ENCODE measurements at places on chromosomes 1 and 21. TPM values are rescaled to one million over a fixed set of nuclear protein-coding genes. Genes with fewer than 3 reads are reported as not detected.

- no peak for DNase-seq
Observed at GRCh38 chr1:74971982-74972381, 162.2 kb upstream of the LHX8 start.

GABRD gene
- total RNA-seq = not detected

PLA2G2D gene
- not detected for total RNA-seq

- no peak for DNase-seq
Observed at GRCh38 chr1:172682812-172683211, 23.9 kb downstream of the FASLG start.

FAM177B gene
- not detected for total RNA-seq

DNA sequence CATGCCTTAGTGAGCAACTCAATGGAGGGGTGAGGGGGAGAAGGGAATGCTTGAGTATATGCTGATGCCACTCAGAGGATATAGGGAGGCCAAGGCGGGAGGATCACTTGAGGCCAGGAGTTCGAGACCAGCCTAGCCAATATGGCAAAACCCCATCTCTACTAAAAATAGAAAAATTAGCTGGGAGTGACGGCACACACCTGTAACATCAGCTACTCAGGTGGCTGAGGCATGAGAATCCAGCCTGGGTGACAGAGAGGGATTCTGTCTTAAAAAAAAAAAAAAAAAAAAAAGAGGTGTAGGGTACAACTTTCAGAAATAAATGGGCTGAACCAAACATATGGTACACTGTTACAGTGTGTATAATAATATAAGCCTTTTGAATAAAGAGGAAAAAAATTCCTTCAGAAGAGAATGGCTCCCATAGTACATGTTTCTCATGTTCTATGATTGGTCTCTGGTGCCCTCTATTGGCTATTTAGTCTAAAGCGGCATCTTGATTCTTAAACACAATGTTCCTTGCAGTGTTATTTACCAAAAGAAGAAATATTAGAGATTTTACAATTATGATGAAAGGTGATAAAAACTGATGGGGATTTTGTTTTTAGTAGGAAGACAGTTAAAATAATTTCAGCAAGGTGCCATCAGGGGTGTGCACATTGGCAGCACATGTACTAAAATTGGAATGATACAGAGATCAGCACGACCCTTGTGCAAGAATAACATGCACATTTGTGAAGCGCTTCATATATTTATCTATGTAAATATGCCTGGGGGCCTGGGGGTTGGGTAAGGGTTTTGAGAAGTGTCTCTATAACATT is 109.8 kb downstream of the PATJ start:
- peak; percentile 16 for DNase-seq

WLS gene
- total RNA-seq = 55.0 TPM

GRCh38 chr1:201505503-201505890 is 1.4 kb downstream of the CSRP1 start:
- no peak for DNase-seq

MEX3A gene
- total RNA-seq = 34.5 TPM

DNA sequence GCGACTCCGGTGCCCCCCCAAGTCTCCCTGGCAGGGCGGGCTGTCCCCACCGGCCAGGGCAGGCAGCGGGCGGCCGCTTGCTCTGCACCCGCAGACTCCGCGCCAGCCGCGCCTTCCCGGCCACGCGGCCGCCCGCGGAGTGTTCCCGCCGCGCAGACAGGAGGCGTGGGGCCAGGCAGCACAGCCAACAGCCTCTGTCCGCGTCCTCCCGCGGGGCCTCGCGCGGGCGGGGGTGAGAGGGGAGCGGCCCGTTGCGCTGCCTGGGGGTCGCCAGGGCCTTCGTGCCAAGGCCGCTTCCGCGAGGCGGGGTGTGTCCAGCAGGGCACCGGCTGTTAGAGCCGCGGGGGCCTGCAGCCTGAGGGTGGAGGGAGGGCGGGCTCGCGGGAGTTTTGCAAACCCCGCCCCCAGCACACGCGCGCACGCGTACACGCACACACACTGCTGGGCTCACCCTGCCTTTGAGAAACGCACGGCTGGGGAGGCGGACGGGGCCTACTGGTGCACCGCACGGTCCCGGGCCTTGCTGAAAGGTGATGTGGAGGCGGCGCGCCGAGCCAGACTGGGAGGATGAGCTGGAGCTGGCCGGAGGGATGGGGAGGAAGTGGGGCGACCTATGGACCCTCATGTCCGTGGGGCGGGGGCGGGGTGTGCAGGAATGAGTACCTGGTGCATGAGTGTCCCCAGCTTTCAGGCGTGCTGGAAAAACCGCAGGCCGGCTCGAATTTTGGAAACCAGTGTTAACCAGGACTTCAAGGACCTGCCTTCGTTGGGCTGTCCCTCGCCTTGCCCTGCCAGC is 41.5 kb downstream of the KIAA1614 start:
- DNase-seq = no peak
